T-cell (primary cell): ENCODE measurements at places on chromosomes 3 and 15.

DNA sequence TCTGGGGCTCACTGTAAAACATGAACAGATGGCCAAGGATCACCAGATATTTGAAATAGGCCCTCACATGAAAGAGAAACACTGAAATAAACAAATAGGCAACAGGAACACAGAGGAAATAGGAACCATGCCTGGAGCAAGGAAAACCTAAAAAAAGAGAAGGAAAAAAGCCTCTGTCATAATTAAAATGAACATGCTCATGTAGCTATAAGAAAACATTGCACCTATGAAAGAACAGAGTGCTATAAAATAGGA lies 102.4 kb downstream of the RAB11A start:
- no peak for DNase-seq

DNA sequence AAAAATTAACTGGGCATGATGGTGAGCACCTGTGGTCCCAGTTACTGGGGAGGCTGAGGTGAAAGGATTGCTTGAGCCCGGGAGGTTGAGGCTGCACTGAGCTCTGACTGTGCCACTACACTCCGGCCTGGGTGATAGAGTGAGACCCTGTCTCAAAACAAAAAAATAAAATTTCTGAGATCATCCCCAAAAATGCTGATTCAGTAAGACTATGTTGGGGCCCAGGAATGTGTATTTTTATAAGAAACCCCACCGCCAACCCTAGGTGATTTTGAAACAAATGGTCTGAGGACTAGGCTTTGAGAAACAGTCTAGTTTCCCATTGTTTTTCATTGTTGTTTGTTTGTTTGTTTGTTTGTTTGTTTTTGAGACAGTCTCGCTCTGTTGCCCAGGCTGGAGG lies 4.1 kb downstream of the SLC27A2 start:
- no peak for DNase-seq

DNA sequence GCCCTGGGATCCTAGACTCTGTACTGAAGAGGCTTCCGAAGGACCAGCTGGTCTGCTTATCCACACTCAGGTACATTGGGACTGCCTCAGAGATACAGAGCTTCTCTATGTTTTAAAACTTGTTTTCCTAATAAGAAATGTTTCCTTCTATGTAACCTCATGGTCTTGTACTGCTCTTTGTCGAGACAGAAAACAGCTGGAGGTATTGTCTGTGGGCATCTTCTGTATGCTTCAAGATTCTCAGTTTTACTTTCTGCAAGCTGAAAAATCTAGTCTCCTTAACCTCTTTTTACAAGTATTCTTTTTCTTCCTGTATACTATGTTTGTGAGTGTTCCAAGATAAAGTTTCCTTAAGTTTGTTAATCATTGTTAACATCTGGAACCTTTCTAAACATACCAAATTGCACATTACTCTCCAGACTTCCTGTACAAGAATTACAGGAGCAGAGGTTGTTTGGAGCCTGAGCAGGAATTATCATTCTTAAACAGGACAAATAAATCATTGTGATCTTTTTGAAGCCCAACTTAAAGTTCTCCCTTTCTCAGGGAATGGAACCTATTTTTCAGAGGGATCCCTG lies 358.3 kb upstream of the CFAP20DC start:
- no peak for DNase-seq

- no peak for DNase-seq
These were observed 128.5 kb downstream of the CHSY1 start for GRCh38 chr15:101123222-101123910.

- DNase-seq, result no peak
These were observed 9.9 kb downstream of the C15orf39 start for GRCh38 chr15:75211436-75212199.

GRCh38 chr3:15976524-15976923 lies 178.7 kb upstream of the ANKRD28 start:
- DNase-seq, result no peak

DNA sequence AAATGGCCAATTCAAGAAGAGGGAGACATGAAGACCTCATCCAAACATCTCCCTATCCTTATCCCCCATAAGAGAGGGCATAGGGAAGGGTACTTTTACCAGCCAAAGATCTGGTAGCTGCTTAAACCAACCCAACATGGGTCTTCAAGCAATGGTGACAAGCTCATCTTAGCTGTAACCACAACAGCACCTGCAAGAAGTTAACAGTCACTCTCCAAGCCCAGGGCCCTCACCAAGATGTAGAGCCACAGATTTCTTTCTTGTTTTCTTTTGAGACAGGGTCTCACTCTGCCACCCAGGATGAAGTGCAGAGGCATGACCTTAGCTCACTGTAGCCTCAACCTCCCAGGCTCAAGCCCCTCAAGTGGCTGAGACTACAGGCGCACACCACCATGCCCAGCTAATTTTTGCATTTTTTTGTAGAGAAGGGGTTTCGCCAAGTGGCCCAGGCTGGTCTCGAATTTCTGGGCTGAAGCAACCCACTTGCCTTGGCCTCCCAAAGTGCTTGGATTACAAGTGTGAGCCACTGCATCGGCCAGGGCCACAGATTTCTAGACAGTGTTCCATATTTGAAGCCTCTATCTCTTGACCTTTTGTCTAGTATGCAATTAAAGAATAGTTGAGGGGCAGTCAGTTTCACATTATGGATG lies 57.1 kb downstream of the DHX30 start:
- DNase-seq, result no peak
